RKO (cell line): ENCODE measurements at places on chromosomes 1 and 21.
A peak's percentile ranks its signal among the peaks of the same experiment; 100 is the strongest.

- DNase-seq, result no peak
These were observed 204.1 kb downstream of the GABPA start for GRCh38 chr21:25938658-25939395.

- DNase-seq, result peak; percentile 63
These were observed 31.7 kb downstream of the PRMT2 start for GRCh38 chr21:46666941-46667740.

- DNase-seq, result no peak
These were observed 91.2 kb downstream of the TGFB2 start for GRCh38 chr1:218436346-218436745.

DNA sequence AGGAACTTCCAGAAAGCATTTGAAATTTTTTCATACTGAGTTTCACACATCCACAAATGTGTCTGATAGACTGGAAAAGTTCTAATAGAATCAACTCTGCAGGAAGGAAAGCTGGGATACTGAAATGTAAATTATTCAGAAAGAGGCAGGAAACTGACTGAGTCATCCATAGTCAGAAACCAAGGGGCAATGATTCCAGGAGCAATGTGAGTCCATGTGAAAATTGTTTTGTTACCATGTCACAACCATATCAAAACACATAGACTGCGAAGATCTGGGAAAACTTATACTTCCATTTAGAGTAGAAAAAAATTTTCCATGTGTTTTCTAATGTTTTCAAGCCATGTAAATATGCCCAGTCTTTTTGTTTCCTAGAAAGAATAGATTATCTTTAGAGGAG is 142.3 kb upstream of the TMPRSS15 start:
- DNase-seq, result peak; percentile 4
